ENCODE measurements at places on chromosomes 16 and 17.

- no peak for DNase-seq
Observed at GRCh38 chr17:64091116-64091515, 38.8 kb downstream of the ERN1 start.

DNA sequence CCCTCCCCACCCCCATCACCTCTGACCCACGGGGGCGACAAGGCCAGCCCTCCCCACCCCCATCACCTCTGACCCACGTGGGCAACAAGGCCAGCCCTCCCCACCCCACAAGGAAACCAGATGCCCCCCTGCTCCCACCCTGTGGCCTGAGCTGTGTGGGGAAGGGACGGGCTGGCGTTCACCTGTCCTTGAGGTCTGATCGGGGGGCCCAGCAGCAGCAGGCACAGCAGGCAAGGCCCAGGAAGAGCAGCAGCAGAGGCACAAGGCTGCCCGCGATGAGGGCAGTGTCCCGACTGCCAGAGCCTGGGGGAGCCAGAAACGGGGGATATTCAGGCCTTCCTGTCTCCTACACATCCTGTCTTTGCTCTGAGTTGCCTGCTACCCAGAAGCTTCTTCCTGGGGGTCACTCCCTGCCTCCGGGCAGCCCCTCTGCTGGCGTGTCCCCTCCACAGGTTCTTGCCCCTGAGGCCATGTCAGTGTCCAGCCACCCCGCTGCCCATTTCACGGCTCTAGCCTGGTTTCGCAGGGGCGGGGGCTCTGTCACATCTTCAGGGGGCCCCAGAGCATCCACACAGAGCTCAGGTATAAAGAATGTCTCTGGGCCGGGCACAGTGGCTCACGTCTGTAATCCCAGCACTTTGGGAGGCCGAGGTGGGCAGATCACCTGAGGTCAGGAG, 6.8 kb downstream of the SCARF1 start:
- no peak for DNase-seq

DNA sequence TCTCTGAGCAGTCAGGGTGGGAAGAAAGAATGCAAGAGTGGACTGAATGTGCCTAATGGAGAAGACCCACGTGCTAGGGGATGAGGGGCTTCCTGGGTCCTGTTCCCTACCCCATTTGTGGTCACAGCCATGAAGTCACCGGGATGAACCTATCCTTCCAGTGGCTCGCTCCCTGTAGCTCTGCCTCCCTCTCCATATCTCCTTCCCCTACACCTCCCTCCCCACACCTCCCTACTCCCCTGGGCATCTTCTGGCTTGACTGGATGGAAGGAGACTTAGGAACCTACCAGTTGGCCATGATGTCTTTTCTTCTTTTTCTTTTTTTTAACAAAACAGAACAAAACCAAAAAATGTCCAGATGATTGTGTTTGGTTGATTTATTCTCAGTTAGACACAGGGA, 14.1 kb downstream of the IGFBP4 start:
- no peak for DNase-seq

- DNase-seq = no peak
Observed at GRCh38 chr16:19881783-19882182, 2.9 kb downstream of the GPRC5B start.

GRCh38 chr17:13704333-13704732, 102.6 kb upstream of the HS3ST3A1 start:
- peak; percentile 45 for DNase-seq

GRCh38 chr16:27390151-27390550, 11.8 kb upstream of the IL21R start:
- no peak for DNase-seq

DNA sequence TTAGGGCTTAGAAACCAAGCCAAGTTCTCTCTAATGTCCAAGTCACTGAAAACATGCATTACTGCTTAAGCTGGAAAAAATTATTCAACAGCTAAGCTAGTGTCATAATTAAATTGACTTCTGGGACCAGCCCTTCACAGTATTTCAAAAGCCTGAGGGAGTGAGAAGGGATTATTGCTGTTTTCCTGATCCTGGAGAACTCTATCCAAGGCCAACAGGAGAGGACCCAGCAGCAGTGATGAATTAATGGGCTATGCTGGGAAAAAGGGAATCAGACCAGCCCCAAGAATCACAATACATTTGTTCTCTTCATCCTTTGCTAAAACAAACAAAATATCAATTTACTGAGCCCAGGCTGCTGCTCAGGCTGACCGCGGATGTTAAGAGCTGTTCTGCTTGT, 34.5 kb upstream of the CLEC3A start:
- DNase-seq = no peak

DNA sequence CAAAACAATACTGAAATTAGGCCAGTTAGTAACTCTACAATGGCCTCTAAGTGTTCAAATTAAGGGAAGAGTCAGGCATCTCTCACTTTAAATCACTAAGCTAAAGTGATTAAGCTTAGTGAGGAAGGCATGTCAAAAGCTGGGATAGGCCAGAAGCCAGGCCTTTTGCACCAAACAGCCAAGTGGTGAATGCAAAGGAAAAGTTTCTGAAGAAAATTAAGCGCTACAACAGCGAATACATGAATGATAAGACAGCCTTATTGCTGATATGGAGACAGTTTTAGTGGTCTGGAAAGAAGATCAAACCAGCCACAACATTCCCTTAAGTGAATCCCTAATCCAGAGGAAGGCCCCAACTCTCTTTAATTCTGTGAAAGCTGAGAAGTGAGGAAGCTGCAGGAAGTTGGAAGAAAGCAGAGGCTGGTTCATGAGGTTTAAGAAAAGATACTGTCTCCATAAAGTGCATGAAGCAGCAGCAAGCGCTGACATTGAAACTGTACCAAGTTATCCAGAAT, 12.1 kb downstream of the RFWD3 start:
- no peak for DNase-seq

DNA sequence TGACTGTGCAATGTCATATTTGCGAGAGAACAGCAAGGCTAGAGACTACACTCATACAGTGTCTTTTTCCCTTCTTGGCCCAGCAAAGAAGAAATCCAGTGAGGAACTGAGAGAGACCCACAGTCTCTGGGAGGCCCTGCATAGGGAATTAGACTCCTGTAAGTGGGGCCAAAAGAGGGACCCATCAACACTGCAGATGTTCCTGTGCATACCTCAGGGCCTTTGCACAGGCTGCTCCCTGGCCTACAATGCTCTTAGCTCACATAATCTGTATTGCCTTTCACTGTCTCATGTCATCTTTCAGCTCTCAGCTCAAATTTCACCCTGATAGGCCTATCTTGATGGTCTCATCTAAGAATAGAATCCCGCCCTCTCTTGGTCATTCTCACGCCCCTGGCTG, 9.2 kb downstream of the SYCE1L start:
- DNase-seq = no peak

DNA sequence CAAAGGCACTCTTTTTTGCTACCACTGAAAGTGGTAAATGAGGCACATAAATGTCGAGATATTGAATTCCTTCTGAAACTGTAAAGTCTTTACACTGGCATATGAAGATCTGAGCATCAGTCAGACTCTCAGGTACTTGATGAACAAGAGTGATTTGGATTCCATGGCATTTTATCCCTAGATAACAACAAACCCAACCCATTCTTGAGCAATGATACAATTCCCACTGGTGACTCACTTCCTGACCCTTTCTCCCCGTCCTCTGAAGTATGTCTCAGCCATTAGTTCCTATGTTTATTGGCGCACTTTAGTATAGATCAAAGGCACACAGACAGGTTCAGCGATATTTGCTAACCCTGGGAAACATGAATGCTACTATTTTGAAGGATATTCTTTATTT, 147.0 kb upstream of the RBFOX1 start:
- DNase-seq = peak; percentile 9

DNA sequence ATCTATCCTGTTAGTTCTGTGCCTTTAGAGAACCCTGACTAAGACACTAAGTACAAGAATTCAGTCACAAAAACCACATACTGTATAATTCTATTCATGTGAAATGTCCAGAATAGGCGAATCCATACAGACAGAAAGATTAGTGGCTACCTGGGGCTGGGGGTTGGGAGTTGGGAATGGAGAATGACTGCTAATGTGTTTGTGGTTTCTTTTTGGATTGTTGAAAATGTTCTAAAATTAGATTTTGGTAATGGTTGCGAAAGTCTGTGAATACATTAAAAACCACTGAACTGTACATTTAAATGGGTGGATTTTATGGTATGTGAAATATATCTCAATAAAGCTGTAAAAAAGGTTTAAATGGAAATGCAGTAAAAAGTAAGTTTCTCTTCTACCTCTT, 80.4 kb upstream of the AKTIP start:
- DNase-seq = no peak

- DNase-seq = peak; percentile 98
Observed at GRCh38 chr16:4768549-4769305, 1.8 kb upstream of the ZNF500 start.

- DNase-seq = no peak
Observed at GRCh38 chr16:89197633-89198416, 2.5 kb downstream of the SLC22A31 start.

DNA sequence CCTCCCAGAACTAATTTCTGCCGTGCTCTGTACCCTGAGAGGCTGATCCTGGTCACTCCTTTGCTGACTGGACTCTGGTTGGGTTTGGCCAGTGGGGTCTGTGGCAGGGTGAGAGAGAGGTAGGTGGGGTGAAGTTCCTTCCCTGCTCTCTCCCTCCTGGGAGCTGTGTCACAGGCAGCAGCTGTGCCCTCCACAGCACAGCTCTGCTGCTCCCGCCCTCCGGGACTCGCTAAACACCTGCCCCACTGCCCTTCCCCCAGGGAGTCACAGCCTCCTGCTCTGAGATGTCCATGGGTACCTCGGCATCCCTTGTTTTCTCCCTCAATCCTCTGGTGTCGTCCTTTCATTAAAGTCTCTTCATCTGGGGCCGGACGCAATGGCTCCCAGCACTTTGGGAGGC, 66.4 kb downstream of the SRCIN1 start:
- DNase-seq = no peak
